Muscle of leg (tissue), 16 donors: ENCODE measurements at places on chromosomes 16 and 17. TPM values are rescaled to one million over a fixed set of nuclear protein-coding genes. Genes with fewer than 3 reads are reported as not detected.
A peak's percentile ranks its signal among the peaks of the same experiment; 100 is the strongest.

GRCh38 chr16:64736857-64737256 lies 385.0 kb downstream of the CDH11 start:
- no peak for DNase-seq

DNA sequence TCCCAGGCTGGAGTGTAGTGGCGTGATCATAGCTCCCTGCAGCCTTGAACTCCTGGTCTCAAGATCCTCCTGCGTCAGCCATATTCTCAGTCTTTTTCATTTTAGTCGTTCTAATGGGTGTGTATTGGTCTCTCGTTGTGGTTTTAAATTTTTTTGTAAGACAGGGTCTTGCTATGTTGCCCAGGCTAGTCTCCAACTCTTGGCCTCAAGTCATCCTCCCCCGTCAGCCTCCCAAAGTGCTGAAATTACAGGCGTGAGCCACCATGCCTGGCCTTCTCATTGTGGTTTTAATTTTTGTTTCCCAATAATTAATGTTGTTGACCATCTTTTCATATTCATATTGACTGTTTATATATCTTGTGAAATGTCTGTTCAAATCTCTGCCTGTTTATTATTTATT lies 8.6 kb downstream of the TMEM94 start:
- no peak for DNase-seq

DNA sequence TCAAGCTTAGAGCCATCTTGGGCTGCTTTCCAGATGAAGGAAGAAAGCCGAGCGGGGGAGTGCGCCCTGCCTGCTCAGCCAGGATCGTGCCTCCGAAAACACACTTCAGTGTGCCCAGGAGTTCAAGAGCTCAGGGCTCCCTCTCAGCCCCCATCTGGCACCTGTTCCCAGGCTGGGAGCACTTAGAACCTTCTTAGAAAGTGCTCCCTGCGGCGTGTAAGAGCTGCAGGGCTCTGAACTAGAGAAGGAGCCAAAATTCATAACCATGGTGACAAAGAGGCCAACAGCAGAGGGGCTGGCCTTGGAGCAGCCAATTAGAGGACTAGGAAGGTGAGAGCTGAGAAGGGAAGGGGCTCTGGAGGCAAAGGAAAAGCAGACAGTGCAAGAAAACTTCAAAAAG lies 59.0 kb upstream of the TNRC6C start:
- DNase-seq = peak; percentile 84

GRCh38 chr17:13756763-13757162 lies 155.0 kb upstream of the HS3ST3A1 start:
- DNase-seq = no peak

DNA sequence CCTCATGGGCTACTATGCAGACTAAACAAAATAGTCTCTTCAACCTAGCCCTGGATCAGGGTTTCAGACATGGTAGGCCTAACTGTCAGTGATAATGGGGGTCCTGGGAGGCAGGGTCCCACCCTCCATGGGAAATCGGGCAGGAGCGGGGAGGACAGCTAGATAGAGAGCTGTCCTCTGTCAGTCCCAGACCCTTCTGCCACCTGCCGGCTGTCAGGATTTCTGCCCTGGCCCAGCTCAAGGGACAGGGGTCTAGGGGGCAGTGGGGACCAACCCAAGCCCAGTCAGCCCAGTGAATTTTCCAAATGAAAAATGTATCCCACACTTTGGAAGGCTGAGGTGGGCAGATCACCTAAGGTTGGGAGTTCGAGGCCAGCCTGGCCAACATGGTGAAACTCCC lies 5.3 kb downstream of the CA7 start:
- DNase-seq = no peak

DNA sequence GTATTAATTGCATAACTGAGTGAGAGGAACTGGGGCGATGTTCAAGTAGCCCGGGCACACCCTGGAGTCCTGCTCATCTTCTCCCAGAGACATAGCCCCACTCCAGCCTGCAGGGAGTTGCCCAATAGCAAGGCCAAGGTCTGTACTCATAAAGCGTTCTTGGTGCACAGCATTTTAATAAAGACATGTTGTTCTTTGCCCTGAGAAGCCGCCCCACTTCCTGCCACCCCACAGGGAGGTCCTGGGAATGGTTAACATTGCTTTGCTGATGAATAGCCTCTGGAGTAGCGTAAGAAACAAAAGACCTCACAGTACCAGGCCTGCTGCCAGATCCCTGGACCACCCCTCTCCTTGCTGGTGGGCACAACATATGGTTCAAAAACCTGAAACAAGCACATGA lies 21.6 kb upstream of the CDH1 start:
- no peak for DNase-seq

GRCh38 chr16:46662123-46662522 lies 26.9 kb downstream of the VPS35 start:
- no peak for DNase-seq

DNA sequence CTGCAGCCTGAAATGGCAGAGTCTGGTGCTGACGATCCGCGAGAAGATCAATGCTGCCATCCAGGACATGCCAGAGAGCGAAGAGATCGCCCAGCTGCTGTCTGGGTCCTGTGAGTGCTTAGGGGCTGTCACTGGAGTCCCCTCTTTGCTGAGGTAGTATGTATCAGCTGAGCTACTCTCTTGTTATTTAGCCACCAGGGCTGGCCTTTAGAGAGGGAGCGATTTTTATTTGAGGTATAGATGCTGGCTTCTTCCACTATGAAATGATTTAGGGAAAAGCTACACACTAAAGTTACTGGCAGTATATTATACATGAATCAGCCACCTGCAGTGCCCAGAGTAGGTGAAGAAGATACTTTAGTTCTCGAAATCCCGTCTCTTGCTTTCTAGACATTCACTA lies 2.6 kb downstream of the CDK5RAP3 start:
- DNase-seq = no peak

GRCh38 chr17:38745545-38745944 lies 2.6 kb downstream of the PCGF2 start:
- DNase-seq = peak; percentile 39

DNA sequence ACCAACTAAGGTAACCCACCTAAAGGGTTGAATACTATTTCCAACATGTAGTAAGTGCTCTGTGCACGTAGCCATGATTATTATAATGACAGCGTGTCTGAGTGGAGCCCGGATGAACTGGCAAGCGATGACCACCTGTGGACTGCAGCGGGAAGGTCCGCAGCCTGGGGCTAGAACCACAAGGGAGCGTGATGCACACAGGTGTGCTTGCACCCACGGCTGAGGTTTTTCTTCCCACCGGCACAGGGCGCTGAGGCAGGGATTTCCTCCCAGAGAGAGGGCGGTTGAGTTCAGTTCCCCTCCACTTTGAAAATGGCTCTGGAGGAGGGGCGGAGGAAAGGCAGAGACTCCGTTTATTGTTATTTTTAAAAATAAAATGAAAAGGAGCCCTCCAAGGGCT lies 221.7 kb upstream of the HSBP1 start:
- DNase-seq = no peak

DNA sequence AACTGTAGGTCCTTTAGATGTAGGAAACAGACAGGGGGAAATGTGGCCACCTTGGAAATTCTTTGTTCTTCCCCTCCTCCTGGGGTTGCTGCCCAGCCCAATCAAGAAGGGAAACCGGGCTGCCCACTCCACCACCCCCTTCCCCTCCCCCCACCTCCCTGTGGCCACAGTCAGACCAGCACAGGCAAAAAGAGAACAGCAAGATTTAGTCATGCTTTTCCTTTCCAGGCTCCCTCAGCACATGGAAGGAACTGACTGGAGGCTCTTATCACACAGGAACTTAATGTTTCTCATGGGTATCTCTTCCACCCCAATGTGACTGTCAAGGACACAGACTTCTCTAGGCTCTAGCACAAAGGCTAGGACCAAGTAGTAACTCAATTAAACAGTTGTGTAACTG lies 3.0 kb upstream of the CCL1 start:
- no peak for DNase-seq

DNA sequence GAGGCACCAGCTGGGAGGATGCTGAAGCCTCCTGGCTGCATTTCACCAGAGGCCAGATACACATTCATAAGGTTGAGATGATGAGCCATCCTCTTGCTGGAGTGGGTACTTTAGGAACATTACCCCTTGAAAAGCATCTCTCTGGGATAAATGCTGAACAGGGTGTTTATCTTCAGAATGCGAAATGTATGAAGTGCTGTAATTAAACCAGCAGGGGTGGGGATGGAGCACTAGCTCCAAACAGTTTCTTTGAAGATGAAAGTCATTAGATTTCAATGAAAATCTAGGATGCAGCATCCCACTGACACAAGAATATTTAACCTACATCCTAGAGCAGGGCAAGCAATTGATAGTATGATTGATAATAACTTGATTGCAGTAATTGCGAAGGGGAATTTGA lies 158.1 kb downstream of the CYLD start:
- DNase-seq = no peak

ZSCAN10 gene
- 0.20 TPM for polyA plus RNA-seq

PRSS53 gene
- 5.7 TPM for polyA plus RNA-seq

CPNE2 gene
- polyA plus RNA-seq = 30.7 TPM

MAP2K6 gene
- 14.3 TPM for polyA plus RNA-seq

KLHDC4 gene
- 25.8 TPM for polyA plus RNA-seq

TBC1D24 gene
- polyA plus RNA-seq = 20.1 TPM

GP2 gene
- not detected for polyA plus RNA-seq
